ENCODE measurements at places on chromosomes 7 and 10.

GRCh38 chr7:21538936-21539495 lies 3.8 kb upstream of the DNAH11 start:
- no peak for DNase-seq

DNA sequence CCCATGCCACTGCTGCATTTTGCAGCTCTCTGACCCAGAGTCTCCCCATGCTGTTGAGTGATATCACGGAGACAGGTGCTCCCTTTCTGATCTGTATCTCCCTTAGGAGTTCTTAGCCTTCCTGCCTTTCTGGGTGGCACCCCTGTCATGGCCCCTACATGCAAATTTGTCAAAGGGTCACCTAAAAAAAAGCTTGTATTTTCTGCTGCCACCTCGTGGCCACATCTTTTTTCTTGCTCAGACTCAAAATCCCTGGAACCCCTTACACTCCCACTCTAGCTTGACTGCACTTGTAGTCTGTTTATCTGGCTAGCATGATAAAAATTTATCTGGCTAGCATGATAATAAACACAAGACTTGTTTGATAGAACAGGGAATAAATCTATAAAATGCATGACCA lies 809.1 kb downstream of the SORCS1 start:
- DNase-seq = no peak

DNA sequence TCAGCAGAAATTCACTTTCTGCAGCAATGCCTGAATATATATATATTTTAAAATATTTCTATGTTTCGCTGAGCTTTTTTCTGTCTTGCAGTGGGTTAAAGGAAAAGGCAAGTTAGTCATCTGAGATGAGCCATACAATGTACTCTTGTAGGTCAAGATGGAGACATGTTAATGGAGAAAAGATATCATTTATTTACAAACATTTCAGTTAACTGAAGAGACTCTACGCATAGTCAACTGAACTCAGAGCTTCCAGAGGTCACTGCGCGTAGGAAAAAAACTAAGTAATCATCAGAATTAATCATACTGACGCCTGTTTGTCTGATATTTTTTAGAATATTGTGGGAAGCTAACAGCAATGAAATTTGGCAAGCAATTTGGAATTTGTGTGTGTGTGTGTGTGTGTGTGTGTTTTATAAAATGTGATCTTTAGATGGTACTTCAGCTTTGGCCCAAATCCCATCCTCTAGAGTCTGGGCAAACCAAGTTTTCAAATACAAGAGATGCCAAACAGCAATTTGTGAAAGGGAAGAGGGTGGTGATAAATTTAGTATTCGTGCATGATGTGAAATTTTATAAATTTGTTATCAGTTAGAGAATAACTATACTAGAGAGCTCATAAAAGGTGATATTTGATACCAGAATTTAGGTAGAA lies 193.9 kb upstream of the AGR3 start:
- DNase-seq = no peak

GRCh38 chr7:148265896-148266295 lies 324.7 kb upstream of the C7orf33 start:
- no peak for DNase-seq

DNA sequence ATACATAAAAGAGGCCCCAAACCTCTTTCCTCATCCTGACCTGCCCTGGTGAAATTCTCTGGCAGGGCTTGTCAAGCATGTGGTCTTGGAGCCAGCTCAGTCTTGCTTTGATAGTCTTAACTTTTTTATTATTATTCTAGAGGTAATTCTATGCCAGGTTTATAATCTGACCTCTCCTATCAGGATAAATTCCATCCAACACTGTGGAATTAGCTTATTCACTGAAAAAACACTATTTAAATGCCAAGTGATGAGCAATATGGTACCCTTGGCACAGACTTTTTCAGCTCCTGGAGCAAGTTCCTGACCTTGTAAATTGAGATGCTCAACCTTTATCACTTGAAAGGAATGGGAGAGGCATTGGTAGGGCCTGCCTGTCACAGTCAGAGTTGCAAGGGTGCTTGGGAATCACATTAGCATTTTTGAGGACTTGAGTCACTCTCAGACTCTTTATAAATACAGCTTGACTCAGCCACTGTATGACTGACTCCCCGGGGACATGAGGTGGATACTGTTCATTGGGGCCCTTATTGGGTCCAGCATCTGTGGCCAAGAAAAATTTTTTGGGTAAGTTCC lies at the start of gene CPA4:
CPA4 (plus strand) TSS at position 480 of the 576 bp plus-strand sequence; CDS start at position 500, 20 bp downstream.
- DNase-seq = no peak

DNA sequence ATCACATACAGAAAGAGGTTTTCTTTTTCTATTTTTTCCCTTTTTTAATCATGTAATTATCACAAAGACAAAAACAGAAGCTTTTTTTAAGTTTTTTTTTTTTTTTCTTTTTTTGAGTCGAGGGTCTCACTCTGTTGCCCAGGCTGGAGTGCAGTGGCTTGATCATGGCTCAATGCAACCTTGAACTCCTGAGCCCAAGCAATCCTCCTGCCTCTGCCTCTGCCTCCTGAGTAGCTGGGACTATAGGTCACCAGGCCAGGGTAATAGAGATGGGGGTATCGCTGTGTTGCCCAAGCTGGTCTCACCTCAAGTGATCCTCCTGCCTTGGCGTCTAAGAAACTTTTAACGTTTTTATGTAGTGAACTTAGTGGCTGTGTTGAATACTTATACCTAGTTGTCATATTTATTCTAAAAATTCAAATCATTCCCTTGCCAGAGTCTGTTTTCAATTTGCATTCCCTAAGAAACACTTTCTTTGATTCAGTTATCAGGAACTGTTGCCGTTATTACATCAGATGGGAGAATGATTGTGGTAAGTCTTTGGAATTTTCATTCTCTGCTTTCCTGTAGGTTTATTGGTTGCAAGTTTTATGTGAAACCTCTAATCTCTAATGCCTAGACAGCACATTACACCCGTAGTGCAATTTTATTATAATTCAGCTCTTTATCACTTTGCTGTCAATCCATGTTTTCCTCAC lies 1.3 kb downstream of the LSM8 start:
- no peak for DNase-seq

All from activated CD4-positive, CD25-positive, alpha-beta regulatory T cell (primary cell).